ENCODE measurements at places on chromosomes 1 and 21.

GRCh38 chr1:44604157-44604955, 69.9 kb downstream of the TMEM53 start:
- DNase-seq, result no peak

DNA sequence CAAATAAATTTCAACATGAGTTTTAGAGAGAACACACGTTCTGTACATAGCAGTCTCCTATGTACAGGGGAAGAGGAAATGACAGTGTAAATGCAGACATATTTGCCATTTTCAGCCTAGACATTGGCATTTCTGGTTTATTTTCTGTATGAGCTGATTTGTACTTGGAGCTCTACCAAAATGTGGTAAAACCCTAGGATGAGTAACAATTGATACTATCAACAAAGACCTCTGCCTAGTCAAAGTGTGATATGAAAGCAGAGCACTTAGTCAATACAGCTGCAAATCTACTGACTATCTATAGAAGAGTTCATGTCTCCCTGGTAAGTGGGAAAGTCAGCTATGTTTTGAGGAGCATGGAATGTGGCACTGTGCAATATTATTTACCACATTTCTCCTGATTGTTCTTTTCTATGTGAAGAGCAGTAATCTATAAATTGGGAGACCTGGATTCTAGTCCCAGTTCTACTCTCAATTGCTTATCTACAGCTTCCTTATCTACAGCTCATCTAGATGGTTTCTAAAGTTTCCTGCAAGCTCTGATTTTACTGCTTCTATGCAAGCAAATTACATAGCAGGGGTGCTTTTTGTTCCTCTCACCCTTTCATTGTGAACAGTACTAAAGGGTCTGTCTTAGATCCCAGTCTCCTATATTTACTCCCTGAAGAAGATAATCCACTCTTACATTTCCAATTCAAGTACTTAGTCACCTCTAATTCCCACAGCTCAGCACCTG, 334.2 kb downstream of the NTNG1 start:
- DNase-seq, result no peak

- no peak for DNase-seq
These were observed 116.1 kb upstream of the GORAB start for GRCh38 chr1:170415710-170416372.

DNA sequence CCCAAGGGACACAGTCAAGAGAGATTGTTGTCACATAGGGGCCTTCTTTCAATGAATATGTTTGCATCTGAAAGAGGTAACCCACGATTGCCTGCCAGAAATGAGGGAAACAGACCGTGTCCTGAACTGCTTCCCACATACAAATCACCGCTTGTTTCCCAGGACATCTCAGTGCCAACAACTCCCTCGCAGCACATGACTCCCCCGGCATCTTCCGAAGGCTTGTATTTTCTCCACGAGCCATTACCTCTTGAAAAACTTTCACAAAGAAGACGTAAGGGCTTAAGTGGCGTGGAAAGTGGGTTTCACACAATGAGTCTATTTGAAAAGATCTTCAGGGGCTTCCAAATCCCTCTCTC, 31.6 kb upstream of the PDE9A start:
- no peak for DNase-seq

DNA sequence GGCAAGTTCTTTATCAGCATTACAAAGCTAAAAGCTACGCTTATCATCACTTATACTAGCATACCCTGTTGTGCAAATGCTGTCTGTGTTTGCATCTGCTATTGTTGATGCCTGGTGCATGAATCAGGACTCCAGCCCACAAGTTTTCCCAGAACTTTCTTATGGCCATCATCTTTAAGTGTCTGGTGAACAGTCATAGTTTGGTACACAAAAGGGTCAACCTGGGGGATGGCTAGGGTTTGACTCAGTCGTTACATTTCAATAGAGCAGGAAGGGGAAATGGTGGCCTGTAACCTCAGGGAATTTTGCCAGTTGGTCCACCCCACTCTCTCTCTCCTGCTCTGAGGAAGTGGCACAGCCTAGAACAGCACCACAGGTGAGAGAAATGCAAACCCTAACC, 35.4 kb downstream of the SELL start:
- no peak for DNase-seq

- no peak for DNase-seq
These were observed 4.1 kb downstream of the SEMA4A start for GRCh38 chr1:156157506-156157905.

GRCh38 chr1:117372863-117373412, 5.7 kb downstream of the MAN1A2 start:
- no peak for DNase-seq

DNA sequence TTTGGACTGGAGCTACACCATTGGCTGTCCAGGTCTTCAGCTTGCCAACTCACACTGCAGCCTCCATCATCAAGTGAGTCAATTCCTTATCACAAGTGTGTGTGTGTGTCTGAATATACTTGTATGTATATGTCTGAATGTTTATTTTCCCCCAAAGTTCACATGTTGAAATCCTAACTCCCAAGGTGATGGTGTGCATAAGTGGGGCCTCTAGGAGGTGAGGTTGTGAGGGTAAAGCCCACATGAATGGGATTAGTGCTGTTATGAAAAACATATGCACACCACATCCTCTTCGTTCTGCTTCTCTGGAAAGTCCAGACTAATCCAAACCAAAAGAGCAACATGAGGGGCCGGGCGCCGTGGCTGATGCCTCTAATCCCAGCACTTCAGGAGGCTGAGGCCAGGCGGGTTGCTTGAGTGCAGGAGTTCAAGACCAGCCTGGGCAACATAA, 48.7 kb upstream of the LBR start:
- DNase-seq, result no peak

- no peak for DNase-seq
These were observed 57.9 kb downstream of the TTC3 start for GRCh38 chr21:37130971-37131370.

GRCh38 chr1:217133958-217134856, 411.0 kb upstream of the ESRRG start:
- no peak for DNase-seq

DNA sequence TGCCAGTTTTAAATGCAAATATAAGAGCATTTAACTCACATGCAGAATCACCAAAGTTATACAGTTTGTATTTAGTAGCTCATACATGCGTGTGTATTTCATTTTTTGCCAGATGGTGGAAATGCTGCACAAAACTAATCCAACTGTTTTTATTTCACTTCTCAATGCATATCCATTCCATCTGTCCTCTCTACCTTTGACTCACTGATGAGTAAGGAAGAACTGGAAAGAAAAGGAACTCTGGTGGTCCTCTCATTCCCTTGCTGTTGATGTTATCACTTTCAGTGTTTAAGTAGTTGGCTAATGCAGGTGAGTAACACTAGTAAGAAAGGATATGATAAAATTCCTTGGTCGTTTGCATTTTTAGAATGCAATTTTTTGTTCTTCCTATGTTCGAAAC, 5.7 kb upstream of the SLC1A7 start:
- no peak for DNase-seq

DNA sequence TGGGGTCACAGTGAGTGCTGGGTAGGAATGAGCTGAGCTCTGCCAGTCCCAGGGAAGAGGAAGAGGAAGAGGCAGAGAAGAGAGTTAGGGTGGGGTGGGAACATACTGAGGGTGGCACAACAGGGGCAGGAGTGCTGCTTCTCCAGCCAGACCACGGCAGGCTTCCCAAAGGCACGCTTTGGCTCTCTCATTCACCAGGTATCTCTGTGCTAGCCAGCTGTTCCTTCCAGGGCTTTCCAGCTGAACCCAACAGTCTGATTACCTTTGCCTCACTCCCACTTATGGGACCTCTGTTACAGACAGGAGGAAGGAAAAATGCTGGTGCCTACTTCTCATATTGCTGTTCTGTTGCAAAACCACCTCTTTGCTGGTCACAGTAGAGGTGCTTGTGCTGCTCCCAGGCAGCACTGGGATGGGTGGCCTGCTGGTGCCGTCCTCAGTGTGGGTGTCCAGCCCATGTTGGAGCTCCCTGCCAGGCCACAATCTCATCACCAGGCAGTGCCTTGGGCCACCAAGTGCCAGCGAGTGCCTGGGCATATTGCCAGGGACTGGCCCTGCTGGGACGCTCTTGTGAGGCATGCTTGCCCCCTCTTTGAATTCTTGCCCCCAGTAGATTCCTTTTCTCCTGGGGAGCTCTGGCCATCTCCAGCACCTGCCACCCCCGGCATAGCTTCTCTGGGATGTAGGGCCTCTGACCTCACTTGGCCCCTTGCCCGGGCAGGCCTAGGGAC, 2.1 kb downstream of the ADORA1 start:
- no peak for DNase-seq
